ENCODE measurements at places on chromosomes 7 and 10.

- no peak for DNase-seq
Observed at GRCh38 chr10:70334526-70335245, 47.7 kb downstream of the LRRC20 start.

DNA sequence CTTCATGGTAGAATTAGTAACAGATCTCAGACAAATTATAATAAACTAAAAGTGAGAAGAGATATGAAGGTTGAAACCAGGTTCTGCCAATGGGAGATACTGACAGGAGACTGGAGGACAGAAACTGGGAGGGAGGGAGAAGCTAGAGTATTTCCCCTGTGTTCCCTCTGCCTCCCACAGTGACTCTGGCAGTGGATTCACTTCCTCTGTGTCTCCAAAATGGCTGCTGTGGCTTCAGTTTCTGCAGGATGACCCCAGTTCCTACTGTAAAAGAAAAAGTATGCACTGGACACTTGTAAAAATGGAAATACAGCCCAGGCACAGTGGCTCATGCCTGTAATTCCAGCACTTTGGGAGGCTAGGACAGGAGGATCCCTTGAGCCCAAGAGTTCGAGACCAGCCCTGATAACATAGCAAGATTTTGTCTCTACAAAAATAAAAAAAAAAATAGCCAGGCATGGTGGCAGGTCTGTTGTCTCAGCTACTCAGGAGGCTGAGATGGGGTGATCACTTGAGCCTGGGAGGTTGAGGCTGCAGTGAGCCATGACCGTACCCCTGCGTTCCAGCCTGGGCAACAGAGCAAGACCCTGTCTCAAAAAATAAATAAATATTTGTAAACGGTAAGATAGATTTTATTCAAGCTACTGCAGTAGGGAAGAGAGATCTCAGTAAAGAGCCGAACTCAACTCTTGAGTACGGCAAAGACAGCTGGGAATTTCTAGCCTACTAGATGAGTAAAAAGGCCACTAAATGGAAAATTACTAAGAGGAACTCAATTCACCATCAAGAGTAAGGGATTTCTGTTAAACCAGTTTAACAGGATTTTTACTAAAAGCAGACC lies 156.6 kb upstream of the TRIM24 start:
- DNase-seq = no peak

GRCh38 chr7:142301299-142301698 lies 43.4 kb upstream of the PRSS58 start:
- DNase-seq = no peak

DNA sequence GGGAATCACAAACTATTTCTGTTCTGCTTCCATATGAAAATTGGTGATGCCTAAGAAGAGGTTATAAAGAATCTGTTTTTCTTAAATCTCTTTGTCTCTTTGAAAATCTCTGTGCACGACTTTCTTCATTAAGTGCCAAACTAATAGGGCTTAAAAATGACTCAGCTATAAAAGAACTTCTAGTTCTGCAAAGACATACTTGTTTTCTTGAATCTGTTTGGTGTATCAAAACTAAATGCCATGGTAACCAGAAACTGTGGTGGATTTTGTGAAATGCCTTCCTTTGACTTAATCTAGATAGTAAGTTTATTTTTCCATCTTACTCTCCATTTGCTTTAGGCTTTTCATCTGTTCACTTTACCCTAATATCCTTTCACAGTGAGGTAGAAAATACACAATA lies 417.8 kb downstream of the PARD3 start:
- DNase-seq = no peak

- DNase-seq = no peak
Observed at GRCh38 chr10:69899727-69900595, 98.3 kb downstream of the COL13A1 start.

GRCh38 chr7:133511252-133511651 lies 258.4 kb downstream of the EXOC4 start:
- DNase-seq = no peak

- no peak for DNase-seq
Observed at GRCh38 chr10:33098951-33099663, 141.1 kb upstream of the ITGB1 start.

DNA sequence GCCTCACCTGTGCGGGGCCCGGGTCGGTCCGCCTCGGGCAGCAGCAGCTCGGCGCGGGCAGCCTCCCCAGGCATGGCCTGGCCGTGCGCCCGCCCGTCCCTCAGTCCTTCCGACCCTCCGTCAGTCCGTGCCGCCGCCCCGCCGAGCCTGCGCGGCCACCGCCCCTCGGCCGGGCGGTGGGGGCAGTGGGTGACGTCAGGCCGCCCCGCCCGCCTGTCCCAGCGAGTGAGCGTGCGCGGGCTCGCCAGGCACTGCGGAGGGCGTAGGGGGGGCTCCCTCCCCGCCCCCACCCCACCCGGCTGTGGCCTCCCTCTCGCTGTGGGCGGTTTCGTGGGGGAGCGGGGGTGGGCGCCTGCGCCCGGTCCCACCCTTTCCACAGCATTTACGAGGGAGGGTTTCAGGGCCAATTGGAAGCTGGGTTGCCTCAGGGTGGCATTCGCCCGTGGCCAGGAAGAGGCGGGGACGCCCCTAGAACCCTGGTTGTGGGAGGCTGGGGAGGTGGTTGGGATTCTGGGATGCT lies at the start of gene NACAD:
NACAD (minus strand) TSS at position 149 of the 520 bp plus-strand sequence; CDS start at position 74, 75 bp downstream.
- DNase-seq = no peak

- DNase-seq = no peak
Observed at GRCh38 chr7:71727347-71727746, 595.4 kb downstream of the GALNT17 start.

- DNase-seq = no peak
Observed at GRCh38 chr7:45456747-45457524, 117.2 kb upstream of the ADCY1 start.

DNA sequence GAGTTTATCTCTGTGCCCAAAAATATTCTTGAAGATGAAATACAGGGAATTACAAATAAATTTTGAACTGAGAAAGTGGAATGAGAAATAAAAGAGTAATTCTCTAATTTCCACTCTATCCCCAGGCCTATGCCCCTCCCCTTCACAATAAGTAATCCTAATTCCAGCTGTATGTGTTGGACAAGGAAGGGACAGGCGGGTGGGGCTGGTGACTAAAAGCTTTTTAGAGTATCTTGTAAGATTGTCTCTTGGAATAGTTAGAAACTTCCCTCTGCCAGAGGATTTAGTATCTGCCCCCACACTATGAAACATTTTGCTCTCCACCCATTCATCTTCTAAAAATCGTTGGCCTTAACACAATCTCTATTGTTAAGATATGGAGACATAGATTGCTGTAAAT lies 199.2 kb downstream of the MBL2 start:
- DNase-seq = no peak

DNA sequence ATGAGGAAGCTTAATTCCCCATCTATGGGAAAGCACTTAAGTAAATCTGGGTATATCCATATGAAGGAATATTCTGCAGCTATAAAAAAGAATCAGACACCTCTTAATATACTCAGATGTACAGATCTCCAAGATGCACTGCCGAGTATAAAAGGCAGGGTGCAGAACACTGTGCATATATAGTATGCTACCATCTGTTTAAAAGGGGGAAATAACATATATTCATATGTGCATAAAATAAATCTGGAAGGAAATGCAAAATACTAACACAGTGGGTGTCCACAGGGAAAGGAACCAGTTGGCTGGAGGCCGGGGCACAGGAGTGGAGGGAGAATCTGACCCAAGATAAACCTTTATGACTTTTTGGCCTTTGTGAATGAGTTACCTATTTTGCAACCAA lies 201.4 kb downstream of the SFMBT2 start:
- DNase-seq = no peak

- no peak for DNase-seq
Observed at GRCh38 chr10:102195296-102195870, 30.7 kb upstream of the ELOVL3 start.

GRCh38 chr10:14873090-14873760 lies 5.4 kb upstream of the SUV39H2 start:
- no peak for DNase-seq

GRCh38 chr7:78020874-78021249 lies 222.3 kb downstream of the PHTF2 start:
- no peak for DNase-seq

DNA sequence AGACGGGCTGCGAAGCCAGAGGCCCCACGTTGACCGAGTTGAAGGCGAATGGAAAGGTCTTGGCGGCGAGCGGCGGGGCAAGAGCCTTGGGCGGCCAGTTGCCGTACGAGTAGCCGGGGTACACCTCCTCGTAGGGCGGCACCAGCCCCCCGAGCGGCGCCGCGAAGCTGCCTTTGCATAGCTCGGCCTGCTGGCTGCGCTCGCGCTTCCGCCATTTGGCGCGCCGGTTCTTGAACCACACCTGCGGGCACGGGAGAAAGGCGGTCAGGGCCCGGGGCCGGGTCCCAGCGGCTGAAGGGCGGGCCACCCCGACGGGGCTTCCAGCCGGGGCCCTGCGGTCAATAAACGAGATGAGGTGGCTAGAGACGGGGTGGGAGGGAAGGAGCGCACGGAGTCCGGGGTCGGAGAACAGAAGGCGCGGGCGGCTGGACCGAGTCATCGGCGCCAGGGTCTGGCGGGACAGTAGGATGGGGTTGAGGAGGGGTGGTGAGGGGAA lies 4.8 kb downstream of the ELOVL3 start:
- no peak for DNase-seq

- no peak for DNase-seq
Observed at GRCh38 chr7:3301449-3301731, 338 bp downstream of the SDK1 start.

GRCh38 chr10:117226813-117227451 lies 14.0 kb upstream of the SLC18A2 start:
- no peak for DNase-seq

DNA sequence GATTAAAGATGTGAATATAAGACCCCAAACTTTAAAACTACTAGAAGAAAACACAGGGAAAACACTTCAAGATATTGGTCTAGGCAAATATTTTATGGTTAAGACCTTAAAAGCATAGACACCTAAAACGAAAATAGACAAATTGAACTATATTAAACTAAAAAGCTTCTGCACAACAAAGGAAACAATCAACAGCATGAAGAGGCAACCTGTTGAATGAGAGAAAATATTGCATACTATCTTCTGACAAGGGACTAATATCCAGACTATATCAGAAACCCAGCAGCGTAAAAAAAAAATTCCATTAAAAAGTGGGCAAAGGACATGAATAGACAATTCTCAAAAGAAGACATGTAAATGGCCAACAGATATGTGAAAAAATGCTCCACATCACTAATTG lies 18.6 kb downstream of the PAPSS2 start:
- no peak for DNase-seq

DNA sequence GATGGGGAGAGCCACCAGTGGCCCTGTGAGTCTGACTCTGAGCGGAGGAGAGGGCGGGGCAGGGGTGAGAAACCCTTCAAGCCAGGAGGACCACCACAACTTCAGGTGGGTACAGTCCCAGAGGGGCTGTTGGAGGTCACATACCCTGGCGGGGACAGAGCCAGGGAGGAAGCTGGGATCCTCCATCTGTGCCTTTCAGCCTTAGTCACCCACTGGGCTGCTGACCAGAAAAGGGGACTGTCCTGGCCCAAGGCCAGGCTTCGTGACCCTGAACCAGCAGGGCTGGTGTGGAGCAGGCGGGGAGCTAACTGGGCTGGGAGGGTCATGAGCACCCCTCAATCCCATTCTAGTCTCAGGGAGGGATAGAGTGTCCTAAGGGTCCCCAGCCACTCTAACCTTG lies 1.5 kb upstream of the CALHM3 start:
- DNase-seq = no peak

GRCh38 chr10:86667421-86668181 lies 710 bp upstream of the LDB3 start:
- no peak for DNase-seq

- no peak for DNase-seq
Observed at GRCh38 chr10:97325754-97326153, 6.7 kb downstream of the FRAT1 start.

- DNase-seq = no peak
Observed at GRCh38 chr10:120503689-120504088, 46.7 kb downstream of the PLPP4 start.

All from NCI-H526 treated with DMSO at 0.1 percent for 48 hours (cell line).